Endothelial cell of umbilical vein (primary cell): ENCODE measurements at places on chromosomes 12 and 14. TPM values are rescaled to one million over a fixed set of nuclear protein-coding genes. Genes with fewer than 3 reads are reported as not detected.
A peak's percentile ranks its signal among the peaks of the same experiment; 100 is the strongest.

SLC5A8 gene
- total RNA-seq = not detected in 2 replicates

NINJ2 gene
- total RNA-seq = 0.75 and 1.4 TPM in 2 replicates

SRGAP1 gene
- total RNA-seq = 10.8 and 16.3 TPM in 2 replicates

HOXC4 gene
- total RNA-seq = 0.58 TPM in 1 of 2 replicates, not detected in the other

SOAT2 gene
- not detected in 2 replicates for total RNA-seq

NACA gene
- total RNA-seq = 886 and 892 TPM in 2 replicates

TAS2R8 gene
- not detected in 2 replicates for total RNA-seq

SLC8A3 gene
- not detected in 2 replicates for total RNA-seq

- DNase-seq = peak; percentile 92
These were observed 133.4 kb downstream of the KICS2 start for GRCh38 chr12:64088431-64089349.

DNA sequence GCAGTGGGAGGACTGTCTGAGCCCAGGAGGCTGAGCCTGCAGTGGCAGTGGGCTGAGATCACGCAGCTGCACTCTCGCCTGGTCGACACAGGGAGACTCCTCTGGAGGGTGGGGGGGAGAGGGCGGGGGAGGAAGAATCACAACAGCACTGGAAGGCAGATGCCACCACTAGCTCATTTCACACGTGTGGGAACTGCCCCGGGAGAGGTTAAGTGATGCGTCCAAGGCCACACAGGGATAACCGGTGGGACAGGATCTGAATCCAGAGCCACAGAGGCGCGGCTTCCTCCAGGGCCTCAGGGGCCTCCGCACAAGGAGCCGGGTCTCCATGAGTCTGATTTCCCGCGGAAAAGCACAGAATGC is 20.8 kb downstream of the STX2 start:
- no peak for DNase-seq

- no peak for DNase-seq
These were observed 82.1 kb upstream of the DACT1 start for GRCh38 chr14:58555647-58556046.

DNA sequence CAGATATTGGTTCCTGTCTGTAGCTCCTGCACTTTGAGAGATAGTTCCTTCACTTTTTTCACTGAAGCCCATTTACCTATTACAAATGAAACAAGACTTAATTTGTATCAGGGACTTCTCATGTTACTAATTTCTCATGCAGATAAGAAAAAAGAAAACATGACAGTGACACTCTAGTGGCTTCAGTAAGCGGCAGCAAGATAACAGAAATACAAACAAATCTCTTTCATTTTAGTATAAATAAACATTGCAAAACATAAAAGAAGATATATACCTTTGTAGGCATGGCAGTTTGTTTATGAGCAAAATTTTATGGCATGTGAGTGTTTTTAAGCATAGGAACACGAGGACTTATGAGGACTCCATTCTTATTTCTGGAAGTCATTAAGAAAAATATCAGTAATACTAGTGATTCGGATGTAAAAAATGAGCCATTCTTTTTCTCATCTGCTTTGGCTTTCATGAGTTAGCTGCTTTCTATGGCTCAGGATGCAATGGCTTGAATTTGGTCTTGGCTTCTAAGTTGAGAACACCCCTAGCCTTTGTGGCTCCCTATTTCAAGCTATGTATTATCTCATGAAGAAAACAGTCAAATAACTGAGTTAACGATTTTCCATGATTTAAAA is 310.1 kb upstream of the RGS6 start:
- DNase-seq = no peak

- DNase-seq = no peak
These were observed 757.1 kb downstream of the NRXN3 start for GRCh38 chr14:78927261-78927660.

GRCh38 chr12:109518820-109519665 is 41.6 kb downstream of the UBE3B start:
- peak; percentile 84 for DNase-seq

DNA sequence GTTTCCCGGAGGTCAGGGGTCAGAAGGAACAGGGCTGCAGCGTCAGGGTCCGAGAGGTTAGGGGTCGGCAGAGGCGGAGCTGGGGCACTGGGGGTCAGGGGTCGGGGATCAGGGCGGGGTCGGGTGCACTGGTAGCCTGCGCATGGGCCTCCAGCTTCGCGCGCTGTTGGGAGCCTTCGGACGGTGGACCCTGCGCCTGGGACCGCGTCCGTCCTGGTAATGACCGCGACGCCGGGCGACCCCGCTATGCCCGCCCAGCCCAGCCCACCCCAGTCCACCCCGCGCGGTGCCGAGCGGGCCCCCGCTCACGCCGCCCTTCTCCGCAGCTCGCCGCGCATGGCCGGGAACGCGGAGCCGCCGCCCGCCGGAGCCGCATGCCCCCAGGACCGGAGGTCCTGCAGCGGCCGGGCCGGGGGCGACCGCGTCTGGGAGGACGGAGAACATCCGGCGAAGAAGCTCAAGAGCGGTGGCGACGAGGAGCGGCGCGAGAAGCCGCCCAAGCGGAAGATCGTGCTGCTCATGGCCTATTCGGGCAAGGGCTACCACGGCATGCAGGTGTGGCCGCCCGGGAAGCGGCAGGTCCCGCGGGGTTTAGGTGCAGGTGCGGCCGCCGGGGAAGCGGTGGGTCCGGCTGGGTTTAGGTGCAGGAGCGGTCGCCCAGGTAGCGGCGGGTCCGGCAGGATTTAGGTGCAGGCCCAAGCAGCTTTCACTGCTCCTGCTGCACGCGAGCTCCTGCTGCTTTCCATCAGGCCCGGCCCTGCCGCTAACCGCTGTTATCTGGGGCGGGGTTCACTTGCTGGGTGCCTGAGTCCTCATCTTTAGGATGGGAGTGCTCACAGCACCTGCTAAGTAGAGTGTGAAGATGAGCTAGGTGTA is 743 bp downstream of the PUS1 start:
- peak; percentile 19 for DNase-seq

DNA sequence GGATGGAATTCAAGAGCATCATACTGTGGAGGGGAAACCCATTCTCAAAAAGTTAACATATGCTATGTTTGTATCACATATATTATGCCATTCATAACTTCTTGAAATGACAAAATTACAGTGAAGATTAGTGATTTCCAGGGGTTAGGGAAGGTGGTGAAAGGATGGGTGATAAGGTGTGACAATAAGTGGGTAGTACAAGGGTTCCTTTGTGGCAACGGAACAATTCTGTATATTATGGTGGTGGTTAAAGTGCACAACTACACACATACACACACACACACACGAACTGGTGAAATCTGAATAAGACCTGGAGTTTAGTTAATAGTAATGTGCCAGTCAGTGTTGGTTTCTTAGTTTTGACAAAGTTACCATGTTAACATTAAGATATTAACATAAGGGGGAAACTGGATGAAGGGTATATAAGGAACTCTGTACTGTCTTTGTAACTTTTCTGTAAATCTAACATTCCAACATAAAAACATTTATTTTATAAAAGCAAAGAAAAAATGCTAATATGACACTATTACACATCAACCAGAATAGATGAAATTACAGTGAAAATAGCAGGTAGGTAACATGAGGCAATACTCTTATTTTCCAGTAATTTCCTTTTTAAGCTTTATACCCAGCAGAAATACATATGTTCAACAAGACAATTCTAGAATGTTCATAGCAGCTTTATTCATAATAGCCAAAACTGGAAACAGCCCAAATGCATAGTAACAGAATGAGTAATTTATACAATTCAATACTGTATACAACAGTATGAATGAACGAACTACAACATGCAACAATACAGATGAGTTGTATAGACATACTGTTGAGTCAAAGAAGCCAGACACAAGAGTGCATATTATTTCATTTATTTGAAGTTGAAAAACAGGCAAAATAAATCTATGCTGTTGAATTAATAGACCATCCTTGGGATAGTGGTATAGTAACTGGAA is 44.0 kb upstream of the OR5AU1 start:
- no peak for DNase-seq

DNA sequence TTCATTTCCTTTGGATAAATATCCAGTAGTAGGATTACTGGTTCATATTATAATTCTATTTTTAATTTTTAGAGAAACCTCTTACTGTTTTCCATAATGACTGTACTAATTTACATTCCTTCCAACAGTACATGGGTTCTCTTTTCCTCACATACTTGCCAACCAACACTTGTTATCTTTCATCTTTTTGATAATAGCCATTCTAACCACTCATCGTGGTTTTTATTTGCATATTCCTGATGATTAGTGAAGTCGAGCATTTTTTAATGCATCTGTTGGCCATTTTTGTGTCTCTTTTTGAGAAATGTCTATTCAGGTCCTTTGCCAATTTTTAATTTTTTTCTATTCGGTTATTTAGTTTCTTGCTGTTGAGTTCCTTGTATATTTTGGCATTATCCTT is 457.7 kb upstream of the PDE3A start:
- peak; percentile 22 for DNase-seq

- DNase-seq = peak; percentile 24
These were observed 130.8 kb upstream of the EGLN3 start for GRCh38 chr14:34081576-34082136.

- DNase-seq = peak; percentile 89
These were observed at the start of gene HEBP1 for GRCh38 chr12:12999959-13000615. Gene HEBP1, minus strand, starts transcription at chr12:13000265. Its CDS starts 151 bp downstream, at chr12:13000114.

DNA sequence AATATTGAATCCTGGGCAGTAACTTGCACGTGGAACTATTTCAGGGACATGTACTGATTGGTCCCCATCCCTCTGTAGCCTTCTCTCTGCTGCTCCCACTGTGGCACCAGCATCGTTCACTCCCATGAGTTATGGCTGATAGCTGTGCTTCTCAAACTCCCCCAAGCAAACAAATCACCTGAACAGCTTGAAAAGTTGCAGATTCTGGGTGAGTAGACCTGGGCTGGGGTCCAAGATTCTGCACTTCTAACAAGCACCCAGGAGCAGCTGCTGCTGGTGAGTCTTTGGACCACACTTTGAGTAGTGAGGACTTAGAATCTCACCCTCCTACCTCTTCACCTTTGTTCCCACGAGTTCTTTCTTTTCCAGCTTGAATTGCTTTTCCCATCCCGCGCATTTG is 49.4 kb upstream of the ZFP36L1 start:
- DNase-seq = no peak

- peak; percentile 32 for DNase-seq
These were observed 117.4 kb downstream of the DAD1 start for GRCh38 chr14:22471545-22472121.

GRCh38 chr14:33163600-33163999 is 224.9 kb downstream of the NPAS3 start:
- no peak for DNase-seq

DNA sequence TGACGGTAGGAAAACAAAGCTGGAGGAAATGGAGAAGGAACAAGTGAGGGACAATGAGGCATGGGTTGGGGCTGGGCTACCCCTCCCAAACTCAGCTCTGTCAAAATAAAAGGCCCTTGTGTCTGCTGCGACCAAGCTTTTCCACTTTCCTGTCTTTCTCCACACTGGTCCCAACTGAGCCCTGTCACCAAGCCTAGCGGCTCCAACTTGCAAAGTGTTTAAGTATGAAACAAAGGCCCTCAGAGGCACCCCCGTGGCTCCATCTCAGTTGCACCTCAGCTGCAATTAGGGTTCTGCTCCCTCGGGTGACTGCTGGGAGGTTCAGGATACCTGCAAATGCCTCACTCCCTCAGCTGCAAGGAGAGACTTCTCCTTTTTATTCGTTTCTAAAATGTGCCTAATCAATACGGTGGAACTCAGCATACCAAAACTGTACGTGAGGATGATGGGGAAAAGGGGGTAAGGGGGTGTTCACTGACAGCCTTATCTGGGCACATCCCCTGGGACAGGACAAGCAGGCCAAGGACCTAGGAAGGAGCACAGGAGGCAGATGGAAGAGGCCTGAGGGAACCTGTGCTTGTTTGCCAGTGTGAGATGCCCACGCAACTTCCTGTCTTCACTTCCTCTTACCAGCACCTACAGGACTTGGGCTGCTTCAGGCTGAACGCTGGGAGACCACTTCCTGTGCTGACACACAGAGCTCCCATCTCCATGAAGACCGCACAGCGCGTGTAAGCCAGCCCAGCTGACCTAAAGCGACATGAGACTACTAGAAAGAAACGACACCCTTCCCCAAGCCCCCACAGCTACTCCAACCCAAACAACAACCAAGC is 8.9 kb downstream of the VAMP1 start:
- DNase-seq = no peak

DNA sequence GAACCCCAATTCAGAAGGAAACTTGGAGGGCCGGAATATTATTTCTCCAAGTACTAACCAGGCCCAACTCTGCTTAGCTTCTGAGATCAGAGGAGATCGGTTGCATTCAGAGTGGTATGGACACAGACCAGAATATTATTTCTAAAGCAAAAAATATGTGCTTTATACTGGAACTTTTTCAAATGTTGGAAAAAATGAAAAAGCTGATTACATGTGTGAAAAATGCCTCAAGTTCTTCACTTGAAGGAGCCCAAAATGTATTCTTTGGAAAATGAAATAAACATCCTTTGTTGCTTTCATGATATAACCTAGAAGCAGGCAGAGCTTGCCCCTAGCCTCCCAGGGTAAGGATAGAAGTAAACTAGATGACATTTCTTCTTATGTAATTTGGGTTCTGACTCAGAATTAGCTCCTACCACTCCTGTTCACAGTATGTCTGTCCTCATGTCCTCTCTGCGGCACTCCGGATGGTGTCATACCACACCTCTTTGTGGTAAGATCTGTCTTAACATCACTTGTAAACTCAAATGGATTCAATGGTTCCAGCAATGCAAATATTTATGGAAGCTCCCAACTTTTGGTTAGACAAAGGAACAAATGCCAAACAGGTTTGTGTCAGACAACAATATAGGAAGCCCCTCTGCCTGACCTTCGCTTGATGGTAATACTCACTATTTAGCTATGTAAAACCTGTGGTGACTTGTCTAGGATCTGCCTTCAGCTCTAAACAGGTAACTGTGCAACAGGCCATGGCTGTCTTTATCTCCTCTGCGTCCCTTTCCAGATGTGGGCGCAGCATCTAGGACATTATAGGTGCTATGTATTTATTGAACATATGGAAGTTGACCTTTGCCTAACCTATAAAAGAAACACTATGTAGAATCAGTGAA is 178.5 kb downstream of the SSPN start:
- no peak for DNase-seq

DNA sequence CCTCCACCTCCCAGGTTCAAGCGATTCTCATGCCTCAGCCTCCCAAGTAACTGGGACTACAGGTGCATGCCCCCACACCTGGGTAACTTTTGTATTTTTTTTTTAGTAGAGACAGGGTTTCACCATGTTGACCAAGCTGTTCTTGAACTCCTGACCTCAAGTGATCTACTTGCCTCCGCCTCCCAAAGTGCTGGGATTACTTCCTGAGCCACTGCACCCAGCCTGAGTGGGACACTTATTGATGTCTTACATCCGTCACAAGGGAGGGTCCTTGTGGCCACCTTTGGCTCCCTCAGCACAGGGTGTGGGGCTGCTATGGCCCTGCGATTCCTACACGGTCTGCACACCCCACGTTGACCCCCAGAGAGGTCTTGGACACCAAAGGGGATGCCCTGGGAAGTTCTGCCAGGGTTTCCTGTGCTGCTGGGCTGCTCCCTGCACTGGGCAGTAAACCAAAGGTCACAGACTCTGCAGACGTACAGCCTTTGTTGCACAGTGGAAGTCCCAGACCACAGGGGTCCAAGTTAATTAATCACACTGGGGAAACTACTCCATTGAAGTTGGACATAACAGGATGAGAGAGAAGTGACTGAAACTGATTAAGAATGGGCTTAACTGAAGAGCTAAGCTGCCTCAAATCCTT is 95.7 kb downstream of the SAMD4A start:
- peak; percentile 82 for DNase-seq

- DNase-seq = no peak
These were observed 163.2 kb downstream of the DYRK2 start for GRCh38 chr12:67811437-67812361.

GRCh38 chr14:75753696-75754095 is 92.7 kb downstream of the TTLL5 start:
- DNase-seq = no peak

- no peak for DNase-seq
These were observed 157.9 kb downstream of the ZNF664 start for GRCh38 chr12:124130691-124131591.
